ENCODE measurements at places on chromosomes 7 and 10.

- DNase-seq = no peak
Observed at GRCh38 chr10:6135039-6135438, 46.2 kb downstream of the RBM17 start.

DNA sequence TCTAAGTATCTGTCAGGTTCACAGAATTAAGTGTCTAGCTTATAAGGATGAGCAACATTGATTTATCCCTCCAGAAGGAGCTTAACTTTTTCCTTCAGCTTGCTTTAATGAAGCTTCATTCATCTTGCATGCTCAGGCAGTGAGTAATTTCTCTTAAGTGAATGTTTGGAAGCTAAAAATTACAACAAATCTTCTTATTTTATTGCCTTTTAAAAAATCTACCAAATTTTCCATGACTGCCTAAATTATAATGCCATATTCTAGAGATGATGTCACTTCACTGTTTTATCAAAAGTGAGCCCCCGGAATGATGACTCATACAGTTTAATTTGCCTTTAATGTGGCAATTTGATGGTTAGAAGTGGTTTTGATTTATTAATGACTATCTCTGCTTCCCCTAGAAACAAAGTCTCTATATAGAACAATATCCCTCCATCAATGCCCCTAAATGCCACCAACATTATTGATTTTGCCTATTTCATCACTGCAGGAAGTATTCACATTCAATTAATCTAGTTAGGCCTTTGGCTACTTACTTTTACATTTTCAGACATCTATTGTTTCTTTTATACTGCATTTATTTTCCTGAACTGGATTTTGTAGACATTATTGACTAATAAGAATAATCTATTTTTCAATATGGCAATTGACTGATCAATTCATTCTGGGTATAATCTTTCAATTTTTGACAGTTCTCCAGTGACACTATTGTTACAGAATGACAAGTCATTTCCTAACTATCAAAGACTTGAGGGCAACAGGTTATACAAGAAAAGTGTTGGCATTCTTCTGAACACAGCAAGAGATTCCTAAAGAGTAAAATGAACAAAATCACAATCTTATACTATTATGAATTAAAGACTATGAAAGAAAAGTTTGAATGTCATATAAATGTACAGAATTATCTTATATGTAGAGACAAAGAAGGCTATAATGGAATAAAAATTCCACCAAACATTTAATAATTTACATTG is 139.3 kb upstream of the ODAD2 start:
- DNase-seq = no peak

DNA sequence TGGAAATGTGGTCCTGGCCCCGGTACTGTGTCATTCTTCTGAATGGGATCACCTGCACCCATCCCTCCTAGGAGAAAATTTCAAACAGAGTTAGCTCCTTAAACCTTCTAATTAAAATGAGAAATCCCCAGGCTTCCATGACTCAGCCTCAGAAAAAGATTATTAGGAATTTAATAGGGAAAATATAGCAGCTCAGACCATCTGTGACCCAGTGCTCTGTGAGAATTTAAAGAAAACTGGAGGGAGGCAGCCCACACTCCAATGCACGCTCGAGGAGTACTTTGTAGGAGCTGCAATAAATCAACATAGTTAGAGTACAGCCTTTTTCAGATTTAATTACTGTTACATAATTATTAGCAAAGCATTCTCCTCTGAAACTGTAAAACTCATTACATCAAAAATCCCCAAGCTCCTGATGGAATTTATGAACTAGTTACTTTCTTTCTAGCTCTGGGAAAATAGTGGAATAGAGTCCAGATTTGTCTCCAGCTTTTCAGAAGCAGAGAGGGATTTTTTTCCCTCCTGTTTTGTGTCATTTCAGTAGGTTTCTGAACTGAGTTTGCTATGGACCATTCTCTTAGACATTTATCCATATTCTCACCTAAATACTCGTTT is 30.1 kb downstream of the NEUROD6 start:
- no peak for DNase-seq

GRCh38 chr7:332646-333392 is 42.8 kb downstream of the FOXL3 start:
- DNase-seq = peak; percentile 94

DNA sequence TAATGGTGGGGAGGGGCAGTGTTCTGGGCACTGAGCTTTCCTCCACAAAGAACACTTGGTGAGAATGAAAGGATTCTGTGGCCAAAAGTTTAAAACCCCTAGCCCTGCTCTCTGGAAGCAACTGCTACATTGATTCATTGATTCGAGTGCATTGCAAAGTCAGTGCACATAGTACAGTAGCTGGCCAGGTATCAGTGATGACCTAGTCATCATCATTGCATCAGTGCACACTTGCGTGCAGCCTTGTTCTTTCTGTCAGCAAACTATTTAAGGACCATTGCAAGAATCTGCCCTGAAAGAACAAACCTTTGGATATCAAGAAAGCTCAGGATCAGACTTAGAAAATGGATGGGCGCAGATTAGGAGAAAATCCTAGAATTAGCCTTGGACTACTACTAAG is 47.4 kb downstream of the CUL1 start:
- no peak for DNase-seq

DNA sequence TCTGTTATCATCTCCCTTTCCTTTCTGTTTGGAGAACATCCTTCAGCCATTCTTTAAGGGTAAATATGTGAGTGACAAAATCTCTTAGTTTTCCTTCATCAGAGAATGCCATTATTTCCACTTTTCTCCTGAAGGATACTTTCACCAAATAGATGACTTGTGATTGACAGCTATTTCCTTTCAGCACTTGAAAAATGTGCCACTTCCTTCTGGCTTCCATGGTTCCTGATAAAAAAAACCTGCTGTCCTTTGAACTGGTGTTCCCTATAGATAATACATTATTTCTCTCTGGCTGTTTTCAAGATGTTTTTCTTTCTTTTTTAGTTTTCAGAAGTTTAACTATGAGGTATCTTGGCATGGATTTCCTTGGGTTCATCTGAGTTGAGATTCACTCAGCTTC is 79.7 kb downstream of the TBXAS1 start:
- DNase-seq = no peak

- no peak for DNase-seq
Observed at GRCh38 chr7:55070854-55071253, 52.0 kb downstream of the EGFR start.

DNA sequence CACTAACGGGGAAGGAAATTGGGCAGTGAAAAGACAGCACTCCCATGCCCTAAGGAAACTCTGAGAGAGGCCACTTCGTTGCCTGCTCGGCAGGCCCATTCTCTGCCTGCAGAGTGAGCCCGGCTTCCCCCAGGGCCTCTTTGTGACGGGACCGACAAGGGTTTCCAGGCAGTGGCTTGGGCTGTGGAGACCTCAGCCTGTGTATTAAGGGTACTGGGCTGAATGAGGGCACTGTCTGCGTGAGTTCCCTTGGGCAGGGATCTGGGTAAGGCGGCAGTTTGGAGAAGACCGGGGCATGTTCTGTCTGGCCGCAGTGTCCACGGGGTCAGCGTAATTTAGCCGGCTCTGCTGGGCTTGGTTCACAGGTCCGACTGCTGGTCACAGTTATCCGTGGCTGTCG is 237.2 kb downstream of the MGMT start:
- no peak for DNase-seq

All from D721Med (cell line).